Activated CD4-positive, alpha-beta memory T cell treated with anti-CD3 and anti-CD28 coated beads for 36 hours (primary cell): ENCODE measurements at places on chromosomes 4 and X. TPM values are rescaled to one million over a fixed set of nuclear protein-coding genes. Genes with fewer than 3 reads are reported as not detected.

DNA sequence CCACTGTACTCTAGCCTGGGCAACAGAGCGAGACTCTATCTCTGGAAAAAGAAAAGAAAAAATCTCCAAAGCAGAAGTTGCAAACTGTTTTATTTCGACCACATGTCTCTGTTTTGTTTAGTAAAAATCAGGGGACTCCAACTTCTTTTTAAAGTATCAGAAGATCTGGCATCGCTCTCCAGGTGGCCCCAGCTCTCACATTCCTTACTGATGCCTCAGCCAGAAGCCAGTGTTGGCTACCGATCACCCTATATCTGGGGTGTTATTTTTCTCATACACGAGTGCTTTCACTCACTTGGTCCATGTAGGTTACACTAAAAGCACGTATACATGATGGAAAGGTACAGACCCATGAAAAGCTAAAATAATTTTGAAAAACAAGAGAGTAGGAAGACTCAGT is 8.3 kb downstream of the MPP1 start:
- no peak for DNase-seq

- no peak for DNase-seq
Measured at GRCh38 chr4:152894673-152895072, 41.5 kb upstream of the FHDC1 start.

- DNase-seq: no peak
Measured at GRCh38 chrX:3526071-3526470, 179.6 kb upstream of the MXRA5 start.

F8A3 gene
- 0.24 TPM for total RNA-seq

GRCh38 chrX:15815779-15816437 is 25.6 kb downstream of the ZRSR2 start:
- peak; percentile 46 for DNase-seq

- no peak for DNase-seq
Measured at GRCh38 chrX:111728096-111728495, 47.1 kb downstream of the ALG13 start.

DNA sequence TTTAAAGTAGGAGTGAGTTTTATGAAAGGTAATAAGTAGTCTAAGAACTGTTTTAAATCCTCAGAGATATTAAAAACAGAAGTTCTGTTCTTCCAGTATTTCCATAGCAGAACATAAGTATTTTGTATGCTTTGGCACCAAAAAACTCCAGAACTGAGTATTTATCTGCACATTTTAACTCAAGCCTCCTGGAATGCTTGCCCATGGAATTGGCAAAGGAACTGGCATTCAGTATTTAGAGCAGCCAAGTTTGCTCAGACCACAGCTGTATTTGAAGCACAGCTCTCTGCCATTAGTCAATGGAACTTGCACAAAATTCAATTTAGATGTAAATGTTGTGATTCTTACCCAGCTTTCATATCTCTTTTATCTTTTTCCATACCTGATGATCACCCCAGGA is 42.2 kb downstream of the NDNF start:
- no peak for DNase-seq

DNA sequence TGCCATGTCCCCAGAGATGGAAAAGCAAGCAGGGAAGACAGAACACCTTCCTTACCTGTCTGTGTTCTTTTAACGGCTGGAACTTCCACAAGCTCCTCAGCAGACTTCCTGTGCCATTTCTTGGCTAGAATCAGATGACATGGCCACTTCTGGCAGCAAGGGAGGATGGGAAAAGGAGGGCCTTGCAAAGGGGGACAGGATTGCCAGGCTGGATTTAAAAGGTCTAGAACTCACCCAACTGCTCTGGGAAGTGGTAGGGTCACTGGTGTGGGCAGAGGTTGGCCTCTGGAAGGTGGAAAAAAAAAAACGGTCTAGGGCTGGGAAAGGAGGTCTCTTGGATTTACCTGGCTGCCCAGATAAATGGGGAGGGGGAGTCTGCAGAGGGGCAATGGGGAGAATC is 1.6 kb upstream of the USP11 start:
- DNase-seq: no peak

RHOXF1 gene
- total RNA-seq: not detected

- DNase-seq: no peak
Measured at GRCh38 chrX:10566716-10567097, 53.7 kb downstream of the MID1 start.

GRCh38 chr4:41514766-41515481 is 23.0 kb upstream of the LIMCH1 start:
- no peak for DNase-seq

DNA sequence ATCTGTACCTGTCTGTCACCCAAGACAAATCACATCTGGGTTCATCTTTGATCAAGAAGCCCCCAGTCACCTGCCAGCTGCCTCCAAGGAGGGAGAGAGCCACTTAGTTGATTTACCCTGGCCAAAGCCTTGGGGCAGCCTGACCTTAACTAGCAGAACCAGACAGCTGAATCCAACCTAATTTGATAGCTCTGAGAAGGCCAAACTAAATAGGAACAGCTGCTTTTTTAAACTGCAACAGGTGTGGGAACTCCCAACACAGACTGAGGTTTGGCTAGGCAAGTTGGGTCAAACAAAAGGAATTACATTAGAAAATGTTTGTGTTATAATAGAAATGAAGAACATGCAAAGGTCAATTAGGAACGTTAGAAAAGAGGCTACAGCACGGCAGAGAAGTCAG is 375.7 kb downstream of the NLGN4X start:
- DNase-seq: no peak

HDAC8 gene
- 19.7 TPM for total RNA-seq

- DNase-seq: no peak
Measured at GRCh38 chrX:21225643-21226042, 148.6 kb upstream of the CNKSR2 start.
